Stimulated activated CD8-positive, alpha-beta memory T cell treated with anti-CD3 and anti-CD28 coated beads, Interleukin-2, amount 100 ng/mL, for 1 hour (primary cell): ENCODE measurements at places on chromosomes 5 and 9.

GRCh38 chr5:169944922-169945680, 35.2 kb downstream of the INSYN2B start:
- DNase-seq = no peak

GRCh38 chr9:12968093-12968492, 193.3 kb downstream of the LURAP1L start:
- no peak for DNase-seq

DNA sequence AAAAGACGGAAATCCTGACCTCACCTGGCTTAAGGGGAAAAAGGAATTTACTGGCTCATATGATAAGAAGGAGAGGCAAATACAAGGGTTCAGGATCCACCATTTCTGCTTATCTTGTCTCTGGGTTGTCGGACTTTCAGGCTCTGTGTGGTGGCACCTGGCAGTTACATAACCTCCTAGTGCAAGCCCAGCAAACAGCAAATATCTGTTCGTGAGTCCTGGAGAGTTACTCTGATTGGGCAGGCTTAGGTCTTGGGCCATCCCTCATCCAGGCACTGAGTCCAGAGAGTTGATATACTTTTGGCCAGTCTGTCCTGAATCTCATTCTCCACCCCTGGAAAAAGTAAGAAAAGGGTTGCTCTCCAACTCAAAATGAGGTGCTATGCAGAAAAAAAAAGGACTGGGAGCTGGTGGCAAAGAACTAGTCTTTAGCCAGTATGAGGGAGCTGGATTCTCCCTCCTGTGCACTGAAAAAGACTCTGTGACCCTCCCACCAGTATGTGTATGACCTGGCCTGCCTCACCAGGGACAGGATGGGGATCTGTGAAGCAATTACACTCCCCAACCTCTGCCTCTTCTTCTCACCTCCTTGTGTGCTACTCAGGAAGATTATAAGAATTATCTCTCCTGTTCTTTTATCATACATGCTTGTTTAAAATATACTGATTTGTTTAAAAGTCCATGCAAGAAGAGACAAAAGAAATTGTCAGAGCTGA, 282.9 kb downstream of the ARHGAP26 start:
- no peak for DNase-seq

GRCh38 chr5:169696621-169697510, 59.8 kb downstream of the DOCK2 start:
- no peak for DNase-seq

- DNase-seq = no peak
Measured at GRCh38 chr5:131749138-131749537, 47.7 kb downstream of the FNIP1 start.

DNA sequence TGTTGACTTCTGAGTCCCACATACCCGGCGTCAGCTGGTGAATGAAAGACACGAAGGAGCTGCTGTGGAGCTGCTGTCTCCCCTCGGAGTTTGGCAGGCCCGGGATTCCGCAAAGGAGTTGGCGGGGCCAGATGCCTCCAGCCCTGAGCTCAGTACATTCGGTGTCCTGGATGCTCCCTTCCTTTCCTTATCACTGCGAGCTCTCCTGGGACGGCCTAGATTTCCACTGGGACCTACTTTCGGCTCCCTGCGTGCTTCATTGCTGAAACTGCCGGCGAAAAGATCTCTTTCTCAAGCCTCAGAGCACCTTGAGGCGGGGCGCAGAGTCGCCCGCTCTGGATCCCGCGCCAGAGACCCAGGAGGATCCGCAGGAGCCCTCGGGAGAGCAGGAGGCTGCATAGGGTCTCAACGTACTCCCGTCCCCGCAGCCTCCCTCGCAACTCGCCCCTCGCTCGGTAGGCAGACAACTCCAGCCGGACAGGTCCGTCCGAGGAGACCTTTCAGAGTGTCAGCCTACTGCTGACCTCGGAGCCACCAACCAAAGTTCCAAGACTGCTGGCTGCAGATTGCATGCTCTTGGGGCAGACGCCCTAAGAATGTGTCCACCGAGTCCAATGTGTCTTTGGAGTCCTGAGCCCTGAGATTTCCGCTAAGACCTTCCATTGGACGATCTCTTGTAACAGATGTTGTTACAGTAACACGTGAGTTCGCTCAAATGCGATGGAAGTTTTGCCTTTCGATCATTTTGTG, 6.1 kb downstream of the ANXA2R start:
- DNase-seq = no peak

DNA sequence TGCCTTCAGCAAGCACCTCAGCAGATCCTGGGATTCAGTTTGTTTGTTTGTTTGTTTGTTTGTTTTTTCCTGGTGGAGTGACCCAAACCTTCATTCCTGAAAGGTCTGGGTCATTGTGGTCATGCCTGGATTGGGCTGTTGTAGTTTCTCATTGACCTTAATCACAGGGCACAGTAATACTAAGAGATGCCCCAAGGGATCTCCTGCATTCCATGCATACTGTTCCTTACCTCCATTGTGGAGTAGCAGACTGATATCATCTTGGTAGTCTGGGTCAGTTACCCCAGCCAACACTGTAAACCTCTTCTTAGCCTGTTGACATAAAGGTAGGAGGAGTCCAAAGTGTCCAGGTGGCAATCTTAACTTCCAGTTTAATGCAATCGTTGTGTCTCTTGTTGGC, 1466.7 kb upstream of the CDH9 start:
- DNase-seq = no peak

- DNase-seq = no peak
Measured at GRCh38 chr9:133558191-133559126, 24.0 kb downstream of the ADAMTSL2 start.

GRCh38 chr5:133817456-133817855, 151.0 kb downstream of the C5orf15 start:
- no peak for DNase-seq

DNA sequence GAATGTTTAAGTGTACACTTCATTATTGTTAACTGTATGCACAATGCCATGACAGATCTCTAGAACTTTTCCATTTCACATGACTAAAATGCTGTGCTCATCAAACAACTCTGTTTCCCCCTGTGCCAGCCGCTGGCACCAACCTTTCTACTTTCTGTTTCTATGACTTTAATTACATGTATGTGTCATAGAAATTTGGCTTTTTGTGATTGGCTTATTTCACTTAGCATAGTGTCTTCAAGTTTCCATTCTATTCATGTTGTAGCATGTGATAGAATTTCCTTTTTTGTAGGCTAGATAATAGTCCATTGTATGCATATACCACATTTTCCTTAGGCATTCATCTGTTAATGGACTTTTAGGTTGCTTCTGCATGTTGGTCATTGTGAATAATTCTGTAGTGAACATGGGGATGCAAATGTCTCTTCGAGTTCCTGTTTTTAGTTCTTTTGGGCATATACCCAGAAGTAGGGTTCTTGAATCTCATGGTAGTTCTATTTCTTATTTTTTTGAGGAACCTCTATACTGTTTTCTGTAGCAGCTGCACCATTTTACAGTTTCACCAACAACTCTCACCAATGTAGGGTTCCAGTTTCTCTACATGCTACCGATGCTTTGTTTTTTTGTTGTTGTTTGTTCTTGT, 184.4 kb upstream of the DMRT1 start:
- DNase-seq = no peak

DNA sequence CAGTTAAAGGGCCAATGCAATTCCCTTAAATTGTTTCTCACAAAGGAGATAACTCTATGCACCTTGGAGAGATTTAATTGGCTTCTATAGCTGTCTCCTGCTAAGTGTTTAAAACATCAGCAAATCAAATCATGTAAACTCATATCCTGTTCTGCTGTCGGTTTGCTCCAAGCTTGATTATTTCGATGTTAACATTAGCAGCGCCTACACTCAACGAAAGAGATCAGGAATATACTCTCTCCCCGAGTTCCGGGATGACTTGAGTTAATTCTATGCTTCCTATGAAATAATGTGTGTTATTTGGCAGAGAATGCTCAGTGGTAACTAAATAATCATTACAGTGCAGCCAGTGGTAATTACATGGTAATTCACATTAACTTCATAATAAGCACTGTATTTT, 338.6 kb downstream of the EBF1 start:
- no peak for DNase-seq

DNA sequence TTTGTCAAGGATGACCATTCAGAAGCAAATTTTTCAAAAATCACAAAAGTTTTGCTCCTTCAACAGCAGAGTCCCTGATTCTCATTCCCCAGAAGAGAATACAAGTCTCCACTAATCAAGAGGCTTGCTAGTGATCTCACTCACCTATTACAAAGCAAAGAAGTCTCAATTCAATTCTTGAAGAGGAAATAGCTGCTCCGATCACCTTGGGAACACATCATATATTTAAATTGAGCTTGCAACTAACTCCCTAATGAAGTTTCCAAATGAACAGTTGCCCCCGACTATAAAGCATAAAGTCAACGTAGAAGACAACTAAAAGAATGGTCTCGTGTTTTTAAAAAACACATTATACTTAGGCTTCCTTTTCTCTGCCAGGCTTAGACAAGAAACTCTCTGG, 1.6 kb downstream of the LIFR start:
- no peak for DNase-seq

DNA sequence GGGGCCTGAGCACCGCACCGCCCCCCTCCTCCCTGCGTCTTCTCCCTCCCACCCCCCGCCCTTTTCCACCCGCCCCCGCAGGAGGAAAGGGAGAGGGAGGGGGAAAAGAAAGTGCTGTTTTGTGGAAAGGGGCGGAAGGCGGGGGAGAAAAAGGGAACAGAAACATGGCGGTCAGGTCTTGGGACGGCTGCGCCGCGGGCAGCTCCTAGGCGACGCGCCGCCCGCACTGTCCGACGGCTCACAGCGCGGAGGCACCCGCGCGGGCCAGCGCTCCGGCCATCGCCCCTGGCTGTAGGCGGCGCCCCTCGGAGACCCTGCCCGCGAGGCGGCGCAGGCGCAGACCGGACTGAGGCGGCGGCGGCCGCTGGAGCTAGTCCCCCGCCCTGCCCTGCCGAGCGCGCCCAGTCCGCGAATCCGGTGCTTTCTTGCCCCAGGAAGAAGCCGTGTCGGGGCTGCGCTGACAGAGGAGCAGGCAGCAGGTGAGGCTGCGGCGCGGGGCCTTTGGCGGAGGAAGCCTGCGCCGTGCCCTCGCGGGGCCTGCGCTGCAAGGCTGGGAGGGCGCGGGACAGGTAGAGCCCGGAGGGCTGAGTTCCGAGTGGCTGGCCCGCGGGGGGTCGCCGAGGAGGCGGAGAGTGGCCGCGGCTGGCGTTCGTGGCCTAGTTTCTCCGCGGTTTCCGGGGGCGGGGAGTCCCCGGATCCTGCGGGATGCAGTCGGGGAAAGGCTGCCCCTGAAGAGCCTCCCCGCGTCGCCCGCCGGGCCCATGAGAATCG, at the start of gene DENND4C:
DENND4C (plus strand) TSS at position 339 of the 771 bp plus-strand sequence. CDS start 45,482 bp downstream, outside the sequence.
- peak; percentile 70 for DNase-seq

- no peak for DNase-seq
Measured at GRCh38 chr9:125851979-125852378, 104.8 kb downstream of the PBX3 start.

DNA sequence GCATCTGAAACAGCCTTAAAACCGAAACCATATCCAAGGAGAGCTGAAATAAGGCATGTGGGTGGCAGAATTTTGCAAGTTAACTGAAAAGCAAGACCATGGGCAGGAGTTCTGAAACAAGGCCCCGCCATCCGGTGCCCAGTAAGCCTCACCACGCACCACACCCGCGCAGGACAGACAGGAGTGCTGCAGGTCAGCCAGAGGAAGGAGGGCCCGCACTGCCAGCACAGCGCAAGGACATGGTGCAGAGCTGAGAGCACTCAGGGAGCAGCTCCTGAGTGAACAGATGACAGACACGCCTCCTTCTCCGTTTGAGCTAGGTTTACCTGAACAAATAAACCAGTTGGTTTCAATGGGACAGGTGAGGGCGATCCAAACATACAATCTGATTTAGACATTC, 16.5 kb upstream of the ISCA1 start:
- DNase-seq = no peak

- no peak for DNase-seq
Measured at GRCh38 chr9:109289931-109290330, 30.9 kb downstream of the EPB41L4B start.

DNA sequence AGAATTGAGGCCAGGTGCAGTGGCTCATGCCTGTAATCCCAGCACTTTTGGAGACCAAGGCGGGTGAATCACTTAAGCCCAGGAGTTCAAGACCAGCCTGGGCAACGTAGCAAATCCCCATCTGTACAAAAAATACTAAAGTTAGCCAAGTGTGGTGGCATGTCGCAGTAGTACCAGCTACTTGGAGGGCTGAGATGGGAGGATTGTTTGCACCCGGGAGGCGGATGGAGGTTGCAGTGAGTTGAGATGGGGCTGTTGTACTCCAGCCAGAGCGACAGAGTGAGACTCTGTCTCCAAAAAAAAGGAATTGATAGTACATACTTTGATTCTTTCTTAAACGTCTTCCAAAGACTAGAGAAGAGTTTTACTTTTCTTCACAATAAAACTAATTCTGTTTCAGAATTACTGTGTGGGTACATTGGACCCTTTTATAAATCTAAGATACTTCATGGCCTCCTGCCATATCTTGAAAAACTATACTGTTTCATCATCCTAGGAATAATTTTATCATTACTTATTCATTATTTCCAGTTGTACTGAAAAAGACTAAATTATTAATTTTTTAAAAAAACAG, 132.0 kb upstream of the GRHPR start:
- DNase-seq = no peak

GRCh38 chr9:19598722-19599121, 189.9 kb downstream of the ACER2 start:
- DNase-seq = no peak

- no peak for DNase-seq
Measured at GRCh38 chr5:147573211-147573610, 63.3 kb upstream of the DPYSL3 start.

GRCh38 chr5:52920929-52921328, 68.2 kb upstream of the ITGA2 start:
- DNase-seq = no peak

- no peak for DNase-seq
Measured at GRCh38 chr5:160083501-160083900, 35.7 kb downstream of the PWWP2A start.
